ENCODE measurements at places on chromosomes 7 and 10. TPM values are rescaled to one million over a fixed set of nuclear protein-coding genes. Genes with fewer than 3 reads are reported as not detected.

DNA sequence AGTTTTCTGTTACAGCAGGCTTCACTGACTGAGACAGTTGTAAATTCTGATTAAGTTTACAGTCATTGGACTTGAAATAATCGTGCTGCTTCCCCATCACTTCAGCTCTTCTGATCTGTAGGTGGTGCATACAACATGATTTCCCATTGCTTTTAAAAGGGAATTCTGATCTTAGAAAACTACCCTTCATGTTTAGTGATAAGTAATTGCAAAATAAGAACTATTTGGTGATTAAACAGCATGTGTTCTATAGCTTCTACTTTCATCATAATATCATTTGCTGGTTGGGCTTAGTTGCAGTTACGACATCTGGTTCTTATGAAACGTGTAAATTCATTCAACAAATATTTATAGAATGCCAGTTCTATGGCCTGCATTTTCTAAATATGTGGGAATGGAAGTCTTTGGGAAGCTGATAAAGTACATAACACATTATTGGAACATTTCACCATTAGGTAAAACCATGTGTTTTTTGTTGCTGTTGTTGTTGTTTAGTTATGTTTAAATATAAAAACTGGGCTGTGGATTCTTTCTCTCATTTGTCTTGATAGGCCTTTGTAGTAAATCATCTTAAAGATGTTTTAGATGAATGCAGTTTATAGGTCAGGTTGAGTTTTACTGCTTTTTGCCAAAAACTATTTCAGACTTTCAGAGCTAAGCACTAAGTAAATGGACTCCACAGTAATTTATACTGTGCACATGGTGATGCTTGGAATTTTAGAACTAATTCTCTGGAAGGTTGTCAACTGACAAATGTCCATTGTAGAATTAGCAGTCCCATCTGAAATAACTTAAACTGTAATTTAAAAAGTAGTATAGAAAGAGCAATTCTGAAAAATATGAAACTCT, 13.1 kb downstream of the GNAI1 start:
- no peak overlapping the region for H3K4me3 ChIP-seq
- DNase-seq, result no peak

- H3K36me3 ChIP-seq, result no peaks in the 10 kb centered on the region
- no peak overlapping the region for H3K4me3 ChIP-seq
- DNase-seq, result peak; percentile 39
- H3K27ac ChIP-seq, result no peak overlapping the region
Observed at GRCh38 chr7:69908454-69908853, 310.2 kb downstream of the AUTS2 start.

DNA sequence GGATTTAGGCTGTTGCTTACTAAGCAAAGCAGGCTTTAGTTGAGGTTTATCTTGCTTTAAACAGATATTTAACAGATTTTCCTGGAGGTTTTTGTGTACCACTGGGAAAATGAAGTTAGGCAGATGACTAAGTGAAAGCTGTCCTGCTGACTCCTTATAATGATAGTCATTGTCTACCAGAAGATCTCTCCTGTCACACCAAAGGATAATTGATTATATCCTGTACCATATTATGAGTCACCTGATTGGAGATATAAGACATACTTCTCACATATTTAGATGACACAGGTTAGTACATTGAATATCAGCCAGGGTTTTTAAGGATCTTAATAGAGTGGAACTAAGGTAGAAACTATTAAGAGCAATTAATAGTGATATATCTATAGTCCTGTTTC, 68.4 kb downstream of the PTEN start:
- H3K36me3 ChIP-seq, result peaks cover 10% of the 10 kb centered on the region
- peaks cover 5% of the 10 kb centered on the region for H3K4me1 ChIP-seq
- no peak overlapping the region for H3K27ac ChIP-seq
- no peak overlapping the region for H3K4me3 ChIP-seq
- no peak for DNase-seq

- peaks cover 19% of the 10 kb centered on the region for H3K27me3 ChIP-seq
- no peaks in the 10 kb centered on the region for H3K36me3 ChIP-seq
- H3K4me3 ChIP-seq, result no peak overlapping the region
- peaks cover 16% of the 10 kb centered on the region for H3K4me1 ChIP-seq
- DNase-seq, result no peak
- no peak overlapping the region for H3K27ac ChIP-seq
Observed at GRCh38 chr7:151273651-151274390, 25.3 kb upstream of the SMARCD3 start.

DNA sequence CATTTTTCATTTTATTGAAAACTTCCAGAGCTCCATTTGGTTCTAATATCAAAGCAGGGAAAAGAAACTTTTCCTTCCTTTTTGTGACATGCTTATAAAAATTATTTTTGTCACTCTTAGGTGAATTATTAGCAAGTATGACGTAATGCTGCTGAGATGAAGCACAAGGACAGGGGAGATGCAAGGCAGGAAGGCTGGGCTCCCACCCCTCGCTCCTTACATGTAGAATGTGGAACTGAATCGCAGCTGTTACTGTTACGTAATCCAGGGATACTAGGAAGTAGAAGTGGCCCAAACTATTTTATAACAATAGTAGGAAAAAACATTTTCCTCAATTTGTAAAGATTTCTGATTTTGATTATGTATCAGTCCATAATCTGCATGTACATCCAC, 17.1 kb upstream of the GTPBP4 start:
- peak overlapping the region; percentile 68 for H3K27ac ChIP-seq
- DNase-seq, result peak; percentile 58
- H3K27me3 ChIP-seq, result no peaks in the 10 kb centered on the region
- no peaks in the 10 kb centered on the region for H3K36me3 ChIP-seq
- H3K4me3 ChIP-seq, result no peak overlapping the region

GRCh38 chr7:25228386-25228785, at the start of gene NPVF:
TSS of gene NPVF (minus strand) at chr7:25228486. CDS start at chr7:25228439, 47 bp downstream.
- H3K36me3 ChIP-seq, result no peaks in the 10 kb centered on the region
- no peak for DNase-seq
- H3K4me1 ChIP-seq, result no peaks in the 10 kb centered on the region

- DNase-seq, result no peak
- H3K4me3 ChIP-seq, result no peak overlapping the region
- no peaks in the 10 kb centered on the region for H3K4me1 ChIP-seq
Observed at GRCh38 chr10:76911184-76911583, 726.4 kb downstream of the KCNMA1 start.

Gene HMX2
- 1.1 TPM for polyA plus RNA-seq

DNA sequence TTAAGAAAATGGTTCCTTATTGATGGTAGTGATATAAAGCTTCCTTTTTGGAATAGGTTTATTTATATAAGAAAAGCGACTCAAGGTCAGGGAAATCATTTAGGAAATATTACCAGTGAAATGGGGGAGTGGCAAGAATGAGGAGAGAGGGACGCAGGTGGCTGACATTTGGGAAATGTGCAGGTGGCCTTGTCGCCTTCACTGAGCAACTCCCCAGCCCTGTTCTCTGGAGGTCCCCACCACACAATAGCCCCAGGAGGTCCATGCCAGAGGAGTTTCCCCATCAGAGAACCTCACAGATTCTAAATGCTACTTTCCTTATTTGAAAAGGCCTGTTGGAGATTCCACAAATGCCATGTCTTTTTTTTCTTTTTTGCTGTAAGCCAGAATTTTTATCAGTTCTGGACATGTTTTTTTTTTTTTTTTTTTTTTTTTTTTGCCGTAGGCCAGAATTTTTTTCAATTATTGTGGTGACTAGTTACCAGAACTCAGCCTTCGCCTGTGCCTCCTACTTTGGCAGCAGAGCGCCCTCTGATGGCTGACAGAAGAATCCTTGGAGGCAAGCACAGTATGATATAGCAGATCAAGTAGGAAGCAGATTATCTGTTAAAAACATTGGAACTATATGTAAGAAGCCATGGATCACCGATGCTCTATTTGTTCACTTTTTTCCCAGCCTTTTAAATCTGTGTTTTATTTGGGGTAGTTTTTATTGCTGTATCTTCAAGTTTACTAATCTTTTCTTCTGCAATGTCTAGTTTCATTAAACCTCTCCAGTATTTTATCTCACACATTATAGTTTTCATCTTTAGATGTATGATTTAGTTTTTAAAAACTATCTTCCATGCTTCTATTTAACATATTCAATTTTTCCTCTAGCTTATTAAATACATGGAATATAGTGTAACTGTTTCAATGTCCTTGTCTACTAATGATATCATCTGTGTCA, 18.6 kb downstream of the OPALIN start:
- DNase-seq, result peak; percentile 55
- no peak overlapping the region for H3K4me3 ChIP-seq
- H3K27me3 ChIP-seq, result no peaks in the 10 kb centered on the region
- no peaks in the 10 kb centered on the region for H3K4me1 ChIP-seq

GRCh38 chr7:138842111-138842510, 44.1 kb upstream of the ATP6V0A4 start:
- no peak for DNase-seq
- no peak overlapping the region for H3K4me3 ChIP-seq
- peaks cover 2% of the 10 kb centered on the region for H3K36me3 ChIP-seq
- H3K27ac ChIP-seq, result no peak overlapping the region
- no peaks in the 10 kb centered on the region for H3K4me1 ChIP-seq

Gene TMEM236
- polyA plus RNA-seq, result 34.3 TPM

Gene PAPOLB
- 0.03 TPM for polyA plus RNA-seq

DNA sequence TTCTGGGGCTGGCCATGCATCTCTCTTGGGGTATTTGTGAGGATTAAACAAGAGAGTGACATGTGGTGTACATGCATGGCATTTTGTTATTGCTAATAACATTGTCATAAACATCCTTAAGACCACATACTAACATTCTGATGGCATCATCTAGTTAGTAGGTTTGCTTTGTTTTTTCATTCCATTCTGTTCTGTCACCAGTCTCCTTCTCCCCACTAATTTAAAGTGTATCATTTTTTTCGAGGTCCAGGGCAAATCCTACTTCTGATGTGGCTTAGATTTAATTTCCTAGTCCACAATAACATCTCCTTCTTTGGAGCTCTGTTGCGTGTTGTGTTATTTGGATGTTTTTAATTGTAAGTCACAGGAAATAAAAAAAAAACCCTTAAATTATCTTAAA, 248.1 kb downstream of the LRMDA start:
- no peaks in the 10 kb centered on the region for H3K27me3 ChIP-seq
- no peak for DNase-seq
- H3K4me3 ChIP-seq, result no peak overlapping the region
- no peaks in the 10 kb centered on the region for H3K4me1 ChIP-seq

Gene CADPS2
- polyA plus RNA-seq, result 15.1 TPM

Gene ZNF282
- 25.1 TPM for polyA plus RNA-seq

GRCh38 chr7:101108330-101108857, 18.5 kb upstream of the SERPINE1 start:
- no peaks in the 10 kb centered on the region for H3K4me1 ChIP-seq
- H3K36me3 ChIP-seq, result no peaks in the 10 kb centered on the region
- no peak overlapping the region for H3K4me3 ChIP-seq
- DNase-seq, result no peak
- no peak overlapping the region for H3K27ac ChIP-seq

DNA sequence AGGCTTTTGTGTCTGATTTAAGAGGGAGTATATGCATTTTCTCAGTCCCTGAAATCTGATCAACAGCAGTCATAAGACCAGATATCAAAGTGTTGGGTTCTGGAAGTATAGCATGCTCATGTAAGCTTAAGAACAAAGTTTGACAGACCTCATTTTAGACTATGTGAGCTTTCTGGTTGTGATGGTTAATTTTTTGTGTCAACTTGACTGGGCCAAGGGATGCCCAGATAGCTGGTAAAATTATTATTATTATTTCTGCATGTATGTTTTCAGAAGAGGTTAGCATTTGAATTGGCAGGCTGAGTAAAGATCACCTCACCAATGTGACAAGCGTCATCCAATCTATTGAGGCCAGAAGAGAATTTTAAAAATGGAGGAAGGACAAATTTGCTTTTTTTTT, 63.5 kb upstream of the FRMD4A start:
- DNase-seq, result no peak
- no peaks in the 10 kb centered on the region for H3K36me3 ChIP-seq
- no peak overlapping the region for H3K4me3 ChIP-seq
- H3K4me1 ChIP-seq, result no peaks in the 10 kb centered on the region

- peaks cover 21% of the 10 kb centered on the region for H3K36me3 ChIP-seq
- no peaks in the 10 kb centered on the region for H3K27me3 ChIP-seq
- H3K4me3 ChIP-seq, result no peak overlapping the region
- no peak overlapping the region for H3K27ac ChIP-seq
- no peaks in the 10 kb centered on the region for H3K4me1 ChIP-seq
Observed at GRCh38 chr10:35486297-35486990, 118.7 kb upstream of the GJD4 start.

Gene KCNMA1
- polyA plus RNA-seq, result 19.6 TPM

Gene CUZD1
- polyA plus RNA-seq, result 0.90 TPM

GRCh38 chr10:21926949-21927348, 76.6 kb downstream of the DNAJC1 start:
- no peaks in the 10 kb centered on the region for H3K4me1 ChIP-seq
- no peaks in the 10 kb centered on the region for H3K27me3 ChIP-seq
- no peak overlapping the region for H3K27ac ChIP-seq
- H3K4me3 ChIP-seq, result no peak overlapping the region
- no peaks in the 10 kb centered on the region for H3K36me3 ChIP-seq

- DNase-seq, result peak; percentile 22
- peak overlapping the region; percentile 76 for H3K4me3 ChIP-seq
- H3K27me3 ChIP-seq, result no peaks in the 10 kb centered on the region
Observed at GRCh38 chr7:91267171-91267955, 3.1 kb downstream of the FZD1 start.

DNA sequence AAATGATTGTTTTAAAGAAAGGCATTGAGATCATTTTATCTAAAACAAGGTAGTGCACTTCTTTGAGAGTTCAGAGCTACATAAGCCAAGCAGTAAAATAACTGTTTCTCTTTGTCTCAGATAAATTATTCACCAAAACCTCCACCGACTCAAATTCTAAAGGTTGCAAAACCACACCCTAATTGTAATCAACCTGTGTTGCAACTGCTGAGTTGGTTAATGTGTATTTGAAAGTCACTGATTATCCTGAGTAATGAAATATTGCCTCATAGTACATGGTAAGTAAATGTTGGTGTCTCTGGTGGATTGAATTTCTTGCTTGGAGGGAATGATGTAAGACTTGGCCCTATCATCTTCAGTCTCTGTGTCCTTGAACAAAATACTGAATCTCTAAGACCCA, 35.9 kb upstream of the CYP2C9 start:
- H3K4me3 ChIP-seq, result no peak overlapping the region
- peak; percentile 97 for DNase-seq
- no peaks in the 10 kb centered on the region for H3K36me3 ChIP-seq
- peak overlapping the region; percentile 61 for H3K27ac ChIP-seq
- peaks cover 17% of the 10 kb centered on the region for H3K4me1 ChIP-seq
- no peaks in the 10 kb centered on the region for H3K27me3 ChIP-seq

DNA sequence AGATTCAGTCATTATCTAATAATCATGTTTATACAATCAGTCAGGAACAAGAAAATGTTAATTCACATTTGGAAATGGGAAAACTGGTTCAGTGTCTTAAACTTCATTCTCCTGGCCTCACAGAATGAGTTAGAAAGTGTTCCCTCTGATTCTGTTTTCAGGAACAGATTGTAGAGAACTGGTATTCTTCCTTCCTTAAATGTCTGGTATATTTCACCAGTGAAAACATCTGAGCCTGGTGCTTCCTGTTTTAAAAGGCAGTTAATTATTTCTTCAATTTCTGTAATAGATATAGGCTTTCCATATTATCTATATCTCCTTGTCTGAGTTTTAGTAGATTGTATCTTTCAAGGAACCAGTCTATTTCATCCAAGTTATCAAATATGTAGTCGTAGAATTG, 97.1 kb upstream of the TMEM168 start:
- no peaks in the 10 kb centered on the region for H3K27me3 ChIP-seq
- H3K4me1 ChIP-seq, result no peaks in the 10 kb centered on the region
- peaks cover 15% of the 10 kb centered on the region for H3K36me3 ChIP-seq

Gene CLEC2L
- polyA plus RNA-seq, result 1.5 TPM

- no peak for DNase-seq
- H3K4me1 ChIP-seq, result no peaks in the 10 kb centered on the region
- H3K36me3 ChIP-seq, result no peaks in the 10 kb centered on the region
- H3K27ac ChIP-seq, result no peak overlapping the region
- no peak overlapping the region for H3K4me3 ChIP-seq
Observed at GRCh38 chr10:60654813-60655464, 123.3 kb upstream of the CDK1 start.
